ENCODE measurements at places on chromosomes 4 and X.

DNA sequence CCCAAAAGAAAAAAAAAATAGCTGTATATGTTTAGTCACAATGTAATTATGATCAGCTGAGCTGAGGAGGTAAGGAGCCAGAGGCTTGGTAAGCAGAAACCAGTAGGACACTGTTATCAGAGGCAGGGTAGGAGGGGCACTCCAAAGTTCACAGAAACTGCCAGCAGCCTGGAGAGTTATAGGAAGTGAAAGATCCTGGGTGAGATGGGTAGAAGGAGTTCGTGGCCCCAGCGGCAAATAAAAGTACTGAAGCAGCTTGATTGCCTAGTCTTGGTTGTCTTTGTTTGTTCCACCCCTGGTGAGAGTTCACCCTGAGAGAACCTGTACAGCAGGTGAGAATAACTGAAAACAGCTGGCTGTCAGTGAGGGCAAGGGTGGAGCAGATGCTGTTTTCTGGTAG is 340.8 kb downstream of the ADGRL3 start:
- no peak for DNase-seq

- DNase-seq: no peak
Observed at GRCh38 chr4:177293208-177294033, 16.3 kb upstream of the NEIL3 start.

GRCh38 chrX:115602729-115603389 is 41.9 kb downstream of the PLS3 start:
- no peak for DNase-seq

DNA sequence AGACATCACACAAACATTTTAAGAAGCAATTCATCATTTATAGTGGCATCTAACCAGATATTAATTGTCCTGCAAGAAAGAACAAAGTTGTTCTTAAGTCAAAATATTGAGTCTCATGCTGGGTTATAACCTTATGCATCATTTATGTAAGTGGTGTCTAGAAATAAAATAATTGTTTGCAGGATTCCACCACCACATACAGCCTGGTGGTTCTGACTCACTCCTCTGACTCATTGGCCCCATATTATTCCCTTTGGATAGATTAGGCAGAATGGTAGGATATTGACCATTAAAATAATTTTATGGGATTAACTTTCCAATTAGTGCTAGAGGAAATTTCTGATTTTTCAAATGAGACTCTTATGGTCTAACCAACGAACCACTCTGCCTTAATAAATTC is 384.5 kb downstream of the GRXCR1 start:
- no peak for DNase-seq

DNA sequence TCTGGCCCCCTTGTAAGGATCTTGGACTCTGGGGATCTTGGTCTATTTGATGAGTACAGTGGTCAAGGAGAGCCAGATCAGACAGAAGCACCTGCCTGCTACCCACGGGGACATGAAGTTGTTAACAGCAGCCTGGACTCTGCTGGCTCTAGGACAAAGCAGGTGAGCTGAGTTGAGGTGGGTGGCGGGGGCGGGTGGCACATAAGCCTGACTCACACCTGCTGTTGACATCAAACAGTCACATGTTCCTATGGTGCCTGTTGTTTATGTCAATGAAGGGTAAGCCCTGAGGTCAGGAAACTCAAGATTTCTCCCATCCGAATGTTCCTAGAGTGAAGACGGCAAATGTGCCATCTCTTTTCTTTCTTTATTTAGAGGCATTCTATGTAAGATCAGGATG is 50.1 kb upstream of the CLNK start:
- DNase-seq: no peak

GRCh38 chr4:85515701-85516100 is 40.8 kb downstream of the ARHGAP24 start:
- no peak for DNase-seq

DNA sequence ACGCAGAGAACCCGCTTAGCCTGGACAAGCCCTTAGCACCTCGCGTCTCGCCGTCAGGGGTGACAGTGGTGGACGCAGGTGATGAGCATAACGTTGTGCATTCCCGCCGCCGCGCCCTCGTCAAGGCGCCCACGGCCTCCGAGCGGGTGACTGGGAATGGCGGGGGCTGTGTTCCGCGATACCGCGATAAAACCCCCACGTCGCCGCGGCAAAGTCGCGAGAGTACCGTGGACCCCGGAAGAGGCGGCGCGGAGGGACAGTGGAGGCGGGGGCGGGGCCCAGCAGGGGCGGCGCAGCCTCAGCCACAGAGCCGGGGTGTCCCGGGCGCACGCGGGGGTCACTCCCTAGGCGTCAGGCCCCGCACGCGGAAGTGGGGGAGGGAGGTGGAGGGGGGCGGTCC is 53.8 kb downstream of the ZFYVE28 start:
- no peak for DNase-seq

DNA sequence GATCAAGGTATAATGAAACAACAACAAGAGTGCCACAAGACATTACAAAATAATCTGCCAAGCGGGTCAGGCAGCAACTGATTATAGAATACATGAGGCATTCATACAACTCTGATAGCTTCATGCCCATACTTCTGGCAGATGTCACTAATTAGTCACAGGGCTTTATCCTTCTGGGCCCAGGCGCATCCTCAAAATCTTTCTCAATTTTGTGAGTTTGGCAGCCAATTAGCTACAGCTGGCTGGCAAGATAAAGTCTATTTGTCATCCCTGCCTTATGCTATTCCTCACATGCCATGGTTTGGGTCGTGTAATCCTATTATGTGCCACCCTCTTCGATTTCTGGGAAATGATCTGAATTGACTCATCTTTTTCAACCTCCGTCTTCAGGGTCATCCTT is 254.3 kb downstream of the PACRGL start:
- no peak for DNase-seq

GRCh38 chr4:82524570-82525152 is 37.1 kb downstream of the TMEM150C start:
- no peak for DNase-seq

DNA sequence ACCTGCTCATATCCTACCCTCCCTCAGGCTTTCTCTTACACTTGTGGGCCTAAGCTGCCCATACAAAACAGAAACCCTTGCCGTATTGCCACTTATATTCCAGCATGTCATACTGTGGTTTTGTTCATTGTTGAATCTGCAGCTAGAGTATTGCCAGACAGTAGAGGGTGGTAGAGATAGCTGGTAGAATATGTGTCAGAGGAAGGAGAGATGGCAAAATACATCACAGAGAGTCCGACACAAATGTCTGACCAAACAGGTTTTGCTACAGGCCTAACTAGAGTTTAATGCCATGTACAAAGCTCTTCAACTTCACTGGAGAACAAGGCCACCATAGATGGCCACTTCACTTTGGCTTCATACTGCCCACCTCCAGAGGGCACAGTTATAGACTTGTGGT is 160.1 kb downstream of the EFHC2 start:
- no peak for DNase-seq

GRCh38 chr4:137693641-137694040 is 161.3 kb upstream of the PCDH18 start:
- DNase-seq: no peak

- DNase-seq: no peak
Observed at GRCh38 chrX:97882306-97882705, 998.6 kb downstream of the RPA4 start.

Data from cerebellar nuclear complex (tissue), 1 donor.